ENCODE measurements at places on chromosomes 6 and 20.

GRCh38 chr6:111552958-111553357 lies 52.7 kb downstream of the TRAF3IP2 start:
- DNase-seq: peak; percentile 73

DNA sequence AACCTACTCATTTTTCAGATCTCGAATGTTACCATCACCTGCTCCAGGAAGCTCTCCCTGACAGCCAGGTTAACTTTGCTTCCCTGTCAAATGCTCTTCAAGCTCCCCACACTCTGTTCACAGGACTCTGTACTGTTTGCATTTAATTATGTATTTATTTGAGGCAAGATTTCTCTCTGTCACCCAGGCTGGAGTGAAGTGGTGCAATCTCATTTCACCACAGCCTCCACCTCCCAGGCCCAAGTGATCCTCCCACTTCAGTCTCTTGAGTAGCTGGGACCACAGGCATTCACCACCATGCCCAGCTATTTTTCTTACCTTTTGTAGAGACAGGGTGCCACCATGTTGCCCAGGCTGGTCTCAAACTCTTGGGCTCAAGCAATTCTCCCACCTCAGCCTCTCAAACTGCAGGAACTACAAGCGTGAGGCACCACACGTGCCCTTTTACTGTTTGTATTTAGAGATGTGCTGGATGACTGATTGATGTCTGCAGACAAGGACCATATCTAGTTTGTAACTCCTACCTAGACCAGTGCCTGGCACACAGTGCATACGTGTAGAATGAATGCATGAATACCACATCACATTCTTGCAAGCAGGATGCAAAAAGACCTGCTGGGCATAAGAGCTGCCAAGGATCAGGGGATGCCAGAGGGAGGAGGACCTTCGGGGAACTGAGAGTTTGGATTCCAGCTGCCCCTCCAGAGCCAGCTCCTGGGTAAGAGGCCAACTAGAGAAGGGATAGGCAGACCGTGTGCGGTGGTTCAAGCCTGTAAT lies 15.6 kb upstream of the CBFA2T2 start:
- DNase-seq: no peak

GRCh38 chr6:158544428-158544827 lies 15.5 kb upstream of the TMEM181 start:
- DNase-seq: no peak

DNA sequence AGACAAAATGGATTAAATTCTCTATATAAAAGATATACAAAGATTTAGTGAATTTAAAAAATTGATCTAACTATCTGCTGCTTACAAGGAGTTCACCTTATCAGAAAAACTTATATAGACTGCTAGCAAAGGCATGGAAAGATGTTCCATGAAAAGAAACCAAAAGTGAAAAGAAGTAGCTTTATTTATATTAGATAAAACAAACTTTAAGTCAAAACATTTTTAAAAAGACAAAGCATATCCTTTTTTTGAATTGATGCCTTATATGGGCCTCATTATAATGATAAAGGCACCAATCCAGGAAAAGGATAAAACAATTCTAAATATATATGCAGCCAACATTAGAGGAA lies 334.2 kb downstream of the MEI4 start:
- no peak for DNase-seq

GRCh38 chr20:50272030-50272723 lies 81.5 kb downstream of the CEBPB start:
- no peak for DNase-seq

GRCh38 chr6:91874971-91875370 lies 1288.1 kb upstream of the MAP3K7 start:
- no peak for DNase-seq

- DNase-seq: no peak
Observed at GRCh38 chr6:110050440-110050813, 72.3 kb downstream of the GPR6 start.

DNA sequence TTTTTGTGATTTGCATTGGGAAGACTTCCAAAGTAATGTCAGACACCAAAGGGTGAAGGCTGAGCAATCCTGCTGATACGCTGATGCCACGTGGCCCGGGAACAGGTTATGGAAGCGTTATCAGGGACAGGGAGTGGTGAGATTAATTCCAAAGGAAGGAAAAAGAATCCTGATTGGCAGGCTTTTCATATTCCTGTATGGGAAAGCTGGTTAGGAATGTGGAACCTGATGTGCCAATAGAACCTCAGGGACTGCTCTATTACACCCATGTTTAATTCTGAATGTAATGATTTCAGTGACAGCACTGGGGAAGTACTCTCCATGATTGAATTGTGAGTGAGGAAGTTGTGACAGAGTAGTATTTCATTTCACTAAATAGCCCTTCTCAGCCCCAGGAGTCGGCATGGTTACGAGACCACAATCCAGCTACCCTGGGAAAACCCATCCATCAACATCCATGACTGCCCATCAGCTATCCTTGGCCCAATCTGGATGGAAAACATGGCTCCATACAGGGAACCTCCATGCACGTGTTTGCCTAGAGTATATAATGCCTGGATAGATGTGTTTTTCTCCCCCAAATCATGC lies 49.4 kb downstream of the F13A1 start:
- DNase-seq: no peak

- no peak for DNase-seq
Observed at GRCh38 chr6:10528158-10528981, 7.2 kb downstream of the GCNT2 start.

GRCh38 chr20:49853640-49854039 lies 41.0 kb downstream of the SLC9A8 start:
- no peak for DNase-seq

GRCh38 chr6:722077-722524 lies 29.2 kb upstream of the EXOC2 start:
- peak; percentile 67 for DNase-seq

- DNase-seq: peak; percentile 5
Observed at GRCh38 chr6:131937703-131938631, 13.2 kb downstream of the CCN2 start.

GRCh38 chr20:57675773-57676172 lies 34.0 kb downstream of the PMEPA1 start:
- no peak for DNase-seq

GRCh38 chr6:31114970-31115849 lies 610 bp downstream of the PSORS1C1 start:
- no peak for DNase-seq

DNA sequence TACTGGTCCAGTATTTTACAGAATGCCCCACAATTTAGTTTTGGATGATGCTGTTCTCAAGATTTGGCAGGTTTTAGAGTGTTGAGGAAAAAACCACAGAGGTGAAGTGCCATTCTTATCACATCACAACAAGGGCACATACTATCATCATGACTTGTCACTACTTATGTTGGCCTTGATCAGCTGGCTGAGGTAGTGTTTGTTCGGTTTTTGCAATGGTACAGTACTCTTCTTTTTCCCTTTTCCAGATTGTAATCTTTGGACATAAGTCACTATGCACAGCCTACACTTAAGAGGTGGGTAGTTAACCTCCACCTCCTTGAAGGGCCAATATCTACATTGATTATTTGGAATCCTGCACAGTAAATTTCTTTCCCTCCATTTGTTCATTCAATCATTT lies 8.8 kb downstream of the TENT5A start:
- no peak for DNase-seq

DNA sequence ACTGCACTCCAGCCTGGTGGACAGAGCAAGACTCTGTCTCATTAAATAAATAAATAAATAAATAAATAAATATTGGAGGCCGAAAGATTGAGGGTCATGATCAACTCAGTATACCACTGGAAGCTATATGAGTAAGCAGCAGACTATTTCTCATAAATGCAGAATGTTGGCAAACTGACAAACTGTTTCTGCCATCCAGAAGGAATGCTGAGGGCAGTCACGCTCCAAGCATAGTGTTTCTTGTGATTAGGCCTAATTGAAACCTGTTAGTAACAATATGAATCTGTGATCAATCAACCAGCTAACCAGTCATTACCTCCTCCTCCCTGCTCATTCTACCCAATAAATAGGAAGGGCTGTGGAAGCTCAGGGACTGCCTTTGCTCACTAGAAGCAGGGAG lies 15.2 kb upstream of the KCNK15 start:
- no peak for DNase-seq

DNA sequence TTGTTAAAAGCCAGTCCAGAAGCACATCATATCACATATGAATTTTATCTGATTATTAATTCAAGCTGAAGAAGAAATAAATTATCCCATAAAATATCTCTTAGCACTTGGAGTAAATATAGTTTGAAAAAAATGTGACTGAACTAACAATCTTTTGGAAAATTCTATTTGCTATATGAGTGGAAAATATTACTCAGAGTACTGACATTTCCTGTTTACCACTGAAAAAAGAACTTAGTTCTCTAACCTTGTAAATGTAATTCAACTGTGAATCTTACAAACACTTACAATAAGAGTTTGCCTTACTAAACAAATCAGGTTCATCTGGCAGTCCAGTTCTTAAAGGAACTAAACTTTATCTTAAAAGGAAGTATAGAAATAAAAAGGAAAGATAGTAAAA lies 44.2 kb downstream of the MOXD1 start:
- DNase-seq: no peak

- DNase-seq: no peak
Observed at GRCh38 chr20:5036828-5037227, 35.5 kb upstream of the SLC23A2 start.

GRCh38 chr20:9015984-9016324 lies 52.9 kb upstream of the PLCB4 start:
- no peak for DNase-seq

GRCh38 chr20:22946596-22946995 lies 88.5 kb upstream of the SSTR4 start:
- DNase-seq: no peak

GRCh38 chr6:80287607-80288006 lies 181.1 kb downstream of the BCKDHB start:
- DNase-seq: no peak

DNA sequence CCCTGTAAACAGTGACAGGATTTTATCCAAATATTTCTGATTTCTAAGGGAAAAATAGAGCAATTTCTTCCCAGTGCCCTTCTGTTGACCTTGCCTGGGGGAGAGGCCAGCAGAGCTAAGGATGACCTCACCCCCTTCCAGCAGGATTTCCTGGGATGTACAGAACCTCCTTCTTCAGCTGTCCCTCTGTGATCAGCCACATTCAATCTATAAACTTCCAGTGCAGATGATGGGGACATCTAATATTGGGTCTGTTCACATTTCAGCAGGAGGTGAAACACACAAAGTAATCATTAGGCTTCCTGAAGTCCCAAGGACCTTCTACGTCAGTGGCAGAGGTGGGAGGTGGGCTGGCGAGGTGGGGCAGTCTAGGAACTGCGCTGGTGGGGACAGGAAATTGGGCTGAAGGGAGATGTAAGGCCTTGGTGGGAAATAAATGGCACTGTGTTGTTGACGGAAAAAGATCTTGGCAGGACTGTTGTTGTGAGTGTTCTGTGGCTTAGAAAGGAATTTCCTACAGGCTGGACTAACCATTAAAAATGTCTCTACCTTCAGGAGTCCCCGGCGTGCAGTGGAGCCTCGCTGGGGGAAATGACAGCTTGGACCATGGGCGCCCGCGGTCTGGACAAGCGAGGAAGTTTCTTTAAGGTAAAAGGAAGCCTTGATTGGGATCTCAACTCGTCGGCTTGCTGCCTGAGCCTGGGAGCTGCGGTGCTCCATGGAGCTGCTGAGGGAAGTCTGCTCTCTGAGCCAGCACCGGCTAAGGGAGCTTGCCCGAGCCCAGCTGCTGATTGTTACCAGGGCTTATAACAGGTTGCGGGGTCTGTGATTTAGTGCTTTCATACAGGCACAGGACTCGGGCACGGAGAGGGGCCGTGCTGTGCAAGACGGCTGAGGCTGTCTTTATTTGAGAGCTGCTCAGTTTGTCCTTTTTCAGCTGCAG lies 127.9 kb upstream of the NAA20 start:
- no peak for DNase-seq

GRCh38 chr20:41028359-41029149 lies at the start of gene TOP1:
Gene TOP1, plus strand, starts transcription at chr20:41028822. Its CDS starts 246 bp downstream, at chr20:41029068.
- DNase-seq: peak; percentile 99

GRCh38 chr20:36377348-36378326 lies 71.5 kb downstream of the DLGAP4 start:
- DNase-seq: no peak

DNA sequence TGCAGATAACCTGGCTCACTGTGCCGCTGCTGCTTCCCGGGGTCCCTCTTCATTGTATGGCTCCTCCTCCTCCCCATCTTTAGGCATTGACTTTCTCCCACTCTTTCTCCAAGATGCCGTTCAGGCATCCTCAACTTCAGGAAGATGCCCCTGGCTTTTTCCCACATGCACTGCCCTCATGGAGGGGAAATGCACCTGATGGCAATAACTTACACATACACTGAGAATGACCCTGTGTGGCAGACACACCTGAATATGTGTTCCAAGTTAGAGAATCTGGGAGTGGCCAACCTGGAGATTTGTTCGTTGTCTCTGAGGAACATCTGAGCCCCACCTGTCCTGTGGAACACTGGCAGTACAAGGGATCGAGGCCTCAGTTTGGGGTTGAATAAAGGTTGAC lies 273.9 kb upstream of the CHD6 start:
- DNase-seq: no peak

GRCh38 chr6:134630508-134631121 lies 312.7 kb upstream of the SGK1 start:
- no peak for DNase-seq

DNA sequence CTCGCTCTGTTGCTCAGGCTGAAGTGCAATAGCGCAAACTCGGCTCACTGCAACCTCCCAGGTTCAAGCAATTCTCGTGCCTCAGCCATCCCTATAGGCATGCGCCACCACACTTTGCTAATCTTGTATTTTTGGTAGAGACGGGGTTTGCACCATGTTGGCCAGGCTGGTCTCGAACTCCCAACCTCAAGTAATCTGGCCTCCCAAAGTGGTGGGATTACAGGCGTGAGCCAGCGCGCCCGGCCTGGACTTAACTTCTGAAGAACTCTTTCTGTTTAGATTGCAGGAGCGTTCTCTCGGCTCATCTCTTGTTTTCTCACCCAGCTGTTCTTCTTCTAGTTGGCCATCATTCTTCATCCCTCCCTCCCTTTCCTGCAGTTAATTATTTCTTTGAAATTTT lies 30.3 kb downstream of the GTF2H5 start:
- DNase-seq: no peak

DNA sequence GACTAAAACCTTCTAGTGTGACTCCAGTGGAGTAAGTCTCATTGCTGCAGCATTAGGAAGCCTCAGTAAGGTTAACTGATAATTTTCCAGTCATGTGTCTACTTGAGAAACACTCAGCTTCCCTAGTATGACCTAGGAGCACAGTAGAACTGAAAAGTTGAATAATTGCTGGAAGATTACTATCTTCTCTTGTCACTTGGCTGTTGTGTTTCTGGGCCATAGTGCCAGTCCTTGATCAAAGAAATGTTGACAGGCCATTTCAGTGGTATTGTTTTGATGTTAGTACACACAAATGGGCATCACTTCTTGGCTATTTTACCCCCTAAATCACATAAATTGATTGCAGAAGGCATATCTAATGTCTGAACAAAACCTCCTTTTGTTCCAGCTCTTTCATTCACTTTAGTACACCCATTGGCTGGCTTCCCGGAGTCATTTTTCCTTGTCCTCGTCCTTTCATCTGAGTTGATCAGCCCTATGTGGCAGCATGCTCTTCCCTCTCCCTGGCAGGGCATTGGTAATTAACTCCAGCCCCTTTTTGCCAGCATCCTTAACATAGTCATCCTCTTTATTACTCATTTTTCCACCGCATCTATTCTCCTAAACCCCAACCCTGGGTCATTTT lies 6.0 kb downstream of the ENPP3 start:
- peak; percentile 79 for DNase-seq

All from NCI-H1105 (cell line).